ENCODE measurements at places on chromosomes 12 and 14.
A peak's percentile ranks its signal among the peaks of the same experiment; 100 is the strongest.

GRCh38 chr14:102778338-102779083, 1.3 kb downstream of the TRAF3 start:
- peak; percentile 45 for DNase-seq

DNA sequence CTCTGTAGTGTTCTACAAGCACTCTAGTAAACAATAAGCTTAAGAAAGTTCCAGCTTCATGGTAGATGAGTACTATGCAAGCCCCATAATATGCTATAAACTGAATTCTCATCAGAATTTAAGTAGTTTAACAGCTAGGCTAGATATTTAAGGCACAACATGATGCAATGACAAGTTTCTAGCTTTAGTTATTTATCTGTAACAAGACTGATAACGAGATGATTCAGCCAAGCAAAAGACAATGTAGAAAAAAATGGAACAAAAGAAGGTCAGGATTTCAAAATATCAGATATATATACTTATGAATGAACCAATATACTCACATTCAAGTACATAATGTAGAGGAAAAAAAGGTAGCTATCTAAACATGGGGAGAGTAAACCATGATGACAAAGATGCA, 61.0 kb upstream of the RERGL start:
- no peak for DNase-seq

DNA sequence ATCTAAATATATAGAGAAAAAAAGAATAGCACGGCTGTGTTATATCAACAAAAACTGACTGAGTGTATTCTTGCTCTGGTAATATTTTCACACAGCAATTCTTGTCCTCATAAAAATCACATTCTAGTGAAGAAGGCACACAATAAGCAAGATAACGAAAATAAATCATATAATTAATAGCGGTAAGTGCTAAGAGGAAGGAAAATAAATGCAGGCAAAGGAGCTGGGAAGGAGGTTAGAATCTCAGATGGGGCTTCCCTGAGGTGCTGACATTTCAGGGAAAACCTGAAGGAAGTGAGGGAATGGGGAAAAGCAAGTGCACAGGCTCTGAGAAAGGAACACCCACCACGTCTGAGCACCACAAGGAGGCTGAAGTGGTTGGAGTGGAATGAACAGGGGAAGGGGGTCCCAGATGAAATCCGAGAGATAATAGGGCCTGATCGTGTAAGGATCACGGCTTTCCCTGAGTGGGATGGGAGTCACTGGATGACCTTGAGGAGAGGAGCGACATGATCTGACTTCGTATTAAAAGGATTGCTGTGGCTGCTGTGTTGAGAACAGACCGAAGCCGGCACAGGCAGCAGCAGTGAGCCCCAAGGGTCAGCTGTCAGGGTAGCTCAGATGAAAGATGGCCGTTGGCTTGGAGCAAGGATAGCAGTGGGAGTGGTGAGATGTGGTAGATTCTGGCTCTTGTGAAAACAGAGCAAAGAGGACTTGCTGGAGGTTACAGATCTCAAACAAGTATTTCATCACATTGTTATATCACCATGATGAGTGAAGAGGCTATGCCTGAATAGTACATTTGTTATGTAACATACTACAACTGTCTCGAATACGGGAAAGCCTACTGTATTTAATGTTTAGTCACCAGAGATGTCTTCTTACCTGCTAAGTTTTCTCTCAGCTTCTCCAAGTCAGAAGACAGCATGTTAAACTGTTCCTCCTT, 67.1 kb upstream of the VPS33A start:
- DNase-seq: no peak

- DNase-seq: no peak
These were observed 21.9 kb upstream of the CLMN start for GRCh38 chr14:95341564-95341963.

- no peak for DNase-seq
These were observed 176.4 kb downstream of the STXBP6 start for GRCh38 chr14:24873551-24873950.

GRCh38 chr14:86513056-86513455, 983.1 kb downstream of the FLRT2 start:
- no peak for DNase-seq

- DNase-seq: no peak
These were observed 38.8 kb downstream of the FAM222A start for GRCh38 chr12:109752117-109753053.

DNA sequence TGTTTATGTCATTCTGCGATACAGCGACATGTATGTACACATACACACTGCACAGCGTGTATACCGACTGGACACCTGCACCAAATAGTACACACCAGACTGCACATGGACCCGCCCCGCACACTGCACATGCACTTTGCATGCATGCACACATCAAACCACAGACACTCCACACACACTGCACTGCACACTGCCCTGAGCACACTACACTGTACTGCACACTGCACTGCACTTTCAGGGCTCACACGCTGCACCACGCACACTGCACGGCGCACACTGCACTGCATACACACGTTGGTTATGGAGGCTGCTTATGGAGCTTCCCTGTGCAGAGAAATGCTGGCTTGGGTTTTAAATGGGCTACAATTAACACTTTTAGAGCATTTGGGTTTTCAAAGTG, 1.6 kb downstream of the PAPLN start:
- no peak for DNase-seq

GRCh38 chr12:2267703-2268470, 215.1 kb downstream of the CACNA1C start:
- peak; percentile 72 for DNase-seq

DNA sequence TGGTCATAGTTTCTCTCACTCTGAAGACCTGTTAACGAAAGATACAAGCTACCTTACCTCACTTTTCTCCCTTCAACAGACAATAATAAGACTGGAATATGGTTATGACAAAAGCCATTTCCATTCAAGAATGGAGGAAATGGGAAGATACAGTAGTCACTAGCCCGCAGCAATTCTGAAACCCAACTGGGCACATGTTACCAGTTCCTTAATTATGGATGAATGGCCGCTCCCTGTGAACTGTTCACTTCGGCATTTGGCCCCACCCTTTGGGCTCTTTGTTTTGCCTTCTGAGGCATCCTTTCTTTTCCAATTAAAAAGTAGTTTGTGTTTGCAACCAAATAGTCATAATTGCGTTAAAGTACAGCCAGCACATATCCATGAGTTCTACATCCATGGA, 19.0 kb downstream of the TRHDE start:
- DNase-seq: no peak

DNA sequence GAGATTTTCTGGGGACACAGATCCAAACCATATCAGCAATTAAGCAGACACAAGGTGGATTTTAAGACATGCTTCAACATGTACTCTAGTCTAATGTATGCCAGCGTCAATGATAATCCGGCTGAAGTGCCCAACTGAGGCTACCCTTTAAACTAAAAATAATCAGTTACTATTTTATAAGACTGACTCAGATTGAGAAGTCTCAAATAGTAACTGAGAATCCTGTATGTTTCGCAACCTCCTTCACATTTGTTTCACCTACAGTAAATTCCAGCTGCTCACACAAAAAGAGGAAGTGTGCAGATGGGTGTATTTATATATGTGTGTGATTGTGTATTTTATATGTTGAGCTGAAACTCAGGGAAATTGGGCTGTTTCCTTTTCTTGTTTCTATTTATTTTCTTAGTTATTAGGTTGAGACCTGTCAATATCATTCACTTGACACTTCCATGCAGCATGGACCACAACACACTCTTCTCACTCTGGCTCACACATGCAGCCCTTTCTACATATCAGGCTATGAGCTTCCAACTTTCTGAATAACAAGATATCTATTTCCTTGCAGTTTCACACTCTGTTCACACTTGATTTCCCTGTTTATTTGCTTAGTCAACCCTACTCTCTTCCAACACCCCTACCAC, 1224.9 kb upstream of the TMEM132C start:
- no peak for DNase-seq

GRCh38 chr14:91292491-91292890, 48.0 kb upstream of the GPR68 start:
- peak; percentile 78 for DNase-seq

- no peak for DNase-seq
These were observed 173.3 kb upstream of the PARP11 start for GRCh38 chr12:4046495-4046840.

DNA sequence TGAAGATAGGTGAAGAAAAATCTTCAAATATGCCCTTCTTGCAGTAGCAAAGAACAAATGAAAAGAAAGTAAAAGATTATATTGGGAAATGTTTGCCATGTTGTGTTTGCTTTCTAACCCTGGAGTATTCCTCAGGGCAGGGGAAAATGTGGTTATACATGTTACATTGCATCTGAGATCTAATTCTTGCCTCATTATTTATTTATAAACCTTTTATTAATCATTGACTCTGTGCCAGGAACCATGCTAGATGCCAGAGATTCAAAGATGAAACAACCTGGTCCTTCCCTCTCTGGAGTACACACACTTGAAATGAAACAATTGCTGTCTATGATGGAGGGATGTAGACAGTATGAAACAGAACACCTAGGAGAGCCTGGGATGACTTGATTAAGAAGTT, 128.1 kb upstream of the HMGA2 start:
- DNase-seq: no peak

DNA sequence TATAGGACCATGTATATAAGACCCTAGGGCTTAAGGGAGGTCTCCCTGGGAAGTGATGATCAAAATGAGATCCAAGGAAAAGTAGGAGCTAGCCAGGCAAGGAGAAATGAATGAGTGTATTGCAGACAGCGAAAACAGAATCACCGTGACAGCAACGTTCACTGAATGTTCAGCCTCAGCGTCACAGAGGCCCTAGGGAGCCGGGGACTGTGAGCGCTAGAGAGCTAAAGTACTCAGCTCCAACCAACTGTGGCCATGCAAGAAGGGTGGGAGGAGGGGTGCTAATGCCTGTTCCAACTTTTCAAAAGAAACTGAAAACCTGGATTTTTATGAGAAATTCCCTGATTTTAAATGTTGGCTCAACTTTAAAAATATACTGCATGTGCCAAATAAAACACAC, 105.5 kb upstream of the CCND2 start:
- DNase-seq: no peak

DNA sequence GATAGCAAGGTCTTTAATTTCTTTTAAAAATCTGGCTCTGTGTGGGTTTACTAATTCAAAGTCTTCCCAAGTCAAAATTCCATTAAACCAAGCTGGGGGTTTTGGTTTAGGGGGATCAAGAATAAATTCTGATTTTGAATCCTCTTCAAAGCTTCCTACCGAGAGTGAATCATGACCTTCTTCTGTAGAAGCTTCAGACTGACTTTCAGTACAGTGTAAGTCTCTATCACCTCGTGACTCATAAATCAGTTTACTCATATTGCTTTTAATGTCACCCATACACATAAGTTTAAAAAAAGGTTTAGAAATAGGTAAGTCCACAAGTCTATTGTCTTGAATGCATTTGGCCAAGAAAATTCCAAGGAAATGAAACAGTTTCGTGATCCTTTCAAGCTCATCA, 80.6 kb upstream of the STRN3 start:
- no peak for DNase-seq

DNA sequence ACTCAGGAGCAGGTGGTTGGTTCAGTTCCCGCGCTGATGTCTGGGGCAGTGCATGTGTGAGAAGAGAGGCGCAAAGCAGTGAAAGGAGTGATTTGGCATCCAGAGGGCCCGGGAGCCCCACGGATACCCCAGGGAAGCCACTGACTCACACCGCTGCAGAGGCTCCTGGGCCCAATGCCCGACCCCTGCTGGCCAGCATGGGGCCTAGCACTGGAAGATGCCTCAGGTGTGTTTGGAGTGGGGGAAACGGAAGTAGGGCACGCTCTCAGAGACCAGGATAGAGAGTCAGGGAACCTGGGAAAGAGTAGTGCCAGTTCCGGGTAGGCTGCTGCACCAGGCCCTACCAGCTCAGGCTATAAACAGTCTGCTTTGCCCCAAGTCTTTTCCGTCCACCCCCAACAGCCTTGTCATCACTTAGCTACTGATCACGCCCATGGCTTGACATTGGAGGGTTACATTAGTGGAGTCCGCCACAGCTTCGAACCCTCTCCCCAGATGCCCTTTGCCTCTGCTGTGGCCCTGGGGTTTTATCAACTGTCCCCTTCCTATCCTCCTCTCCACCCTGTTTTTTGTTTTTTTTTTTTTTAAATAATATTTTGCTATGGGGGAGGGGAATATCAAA, 9.5 kb upstream of the CSAD start:
- no peak for DNase-seq

DNA sequence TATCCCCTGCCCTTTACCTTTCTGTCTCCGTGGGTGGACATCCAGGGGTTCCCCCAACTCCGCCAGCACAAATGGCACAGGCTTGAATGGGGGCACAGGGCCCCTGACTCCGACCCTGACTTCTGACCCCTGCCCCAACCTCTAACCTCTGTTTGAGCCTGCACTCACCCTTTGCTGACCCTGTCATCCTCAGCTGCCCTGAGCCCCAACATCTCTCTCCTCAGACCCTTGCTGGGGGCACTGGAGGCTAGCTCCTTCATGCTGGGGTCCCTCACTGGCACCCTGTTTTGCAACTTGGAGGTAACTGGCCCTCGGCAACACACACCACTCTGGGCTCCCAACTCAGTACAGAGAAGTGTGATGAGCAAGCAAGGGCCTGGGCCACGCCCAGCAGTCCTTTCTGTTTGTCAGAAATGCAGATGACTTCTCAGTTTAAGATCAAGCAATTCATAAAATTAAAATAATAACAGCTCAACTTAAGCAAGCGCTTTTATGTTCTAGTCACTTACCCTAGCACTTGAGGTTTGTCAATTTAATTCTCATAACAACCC, 2.1 kb downstream of the IFI27 start:
- no peak for DNase-seq

- no peak for DNase-seq
These were observed 9.6 kb upstream of the RNASE1 start for GRCh38 chr14:20811986-20812975.

GRCh38 chr14:61647704-61648103, 47.6 kb upstream of the HIF1A start:
- DNase-seq: no peak

- no peak for DNase-seq
These were observed 890.1 kb downstream of the GALC start for GRCh38 chr14:87102811-87103378.

DNA sequence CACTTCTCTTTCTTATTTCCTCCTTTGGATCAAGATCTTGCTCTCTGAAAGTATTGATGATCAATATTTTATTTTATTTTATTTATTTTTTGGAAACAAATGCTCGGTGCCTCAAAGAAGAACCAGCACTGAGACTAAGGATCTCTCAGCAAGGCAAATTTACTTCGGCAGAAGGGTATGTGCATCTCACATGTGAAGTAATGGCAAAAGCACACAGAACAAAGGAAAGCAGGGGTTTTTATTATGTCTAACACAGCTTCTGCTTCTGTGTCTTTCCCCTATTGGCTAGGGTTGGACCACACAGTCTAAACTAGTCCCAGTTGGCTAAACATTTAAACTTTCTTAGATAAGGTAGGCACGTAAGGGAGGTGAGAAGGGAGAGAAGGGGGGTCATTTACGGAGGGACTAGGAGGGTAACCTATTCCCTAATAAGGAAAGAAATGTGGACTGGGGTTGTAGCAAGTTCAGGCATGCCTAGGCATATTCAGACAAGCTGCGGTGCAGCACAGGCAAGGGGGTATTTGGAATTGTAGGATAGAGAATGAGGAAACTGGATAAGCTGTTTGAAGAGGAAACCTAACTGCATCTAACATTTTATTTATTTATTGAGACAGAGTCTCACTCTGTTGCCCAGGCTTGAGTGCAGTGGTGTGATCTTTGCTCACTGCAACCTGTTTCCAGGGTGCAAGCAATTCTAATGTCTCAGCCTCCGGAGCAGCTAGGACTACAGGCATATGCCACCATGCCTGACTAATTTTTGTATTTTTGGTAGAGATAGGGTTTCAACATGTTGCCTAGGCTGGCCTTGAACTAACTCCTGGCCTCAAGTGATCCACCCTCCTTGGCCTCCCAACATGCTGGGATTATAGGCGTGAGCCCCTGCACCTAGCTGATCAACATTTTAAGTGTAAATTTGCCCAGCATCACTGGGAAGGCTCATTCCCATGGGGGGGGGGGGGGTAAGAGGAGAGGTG, 90.0 kb upstream of the EIF5 start:
- no peak for DNase-seq
